ENCODE measurements at places on chromosomes 6 and 20.

- DNase-seq: no peak
These were observed 897 bp upstream of the GMEB2 start for GRCh38 chr20:63627751-63628245.

DNA sequence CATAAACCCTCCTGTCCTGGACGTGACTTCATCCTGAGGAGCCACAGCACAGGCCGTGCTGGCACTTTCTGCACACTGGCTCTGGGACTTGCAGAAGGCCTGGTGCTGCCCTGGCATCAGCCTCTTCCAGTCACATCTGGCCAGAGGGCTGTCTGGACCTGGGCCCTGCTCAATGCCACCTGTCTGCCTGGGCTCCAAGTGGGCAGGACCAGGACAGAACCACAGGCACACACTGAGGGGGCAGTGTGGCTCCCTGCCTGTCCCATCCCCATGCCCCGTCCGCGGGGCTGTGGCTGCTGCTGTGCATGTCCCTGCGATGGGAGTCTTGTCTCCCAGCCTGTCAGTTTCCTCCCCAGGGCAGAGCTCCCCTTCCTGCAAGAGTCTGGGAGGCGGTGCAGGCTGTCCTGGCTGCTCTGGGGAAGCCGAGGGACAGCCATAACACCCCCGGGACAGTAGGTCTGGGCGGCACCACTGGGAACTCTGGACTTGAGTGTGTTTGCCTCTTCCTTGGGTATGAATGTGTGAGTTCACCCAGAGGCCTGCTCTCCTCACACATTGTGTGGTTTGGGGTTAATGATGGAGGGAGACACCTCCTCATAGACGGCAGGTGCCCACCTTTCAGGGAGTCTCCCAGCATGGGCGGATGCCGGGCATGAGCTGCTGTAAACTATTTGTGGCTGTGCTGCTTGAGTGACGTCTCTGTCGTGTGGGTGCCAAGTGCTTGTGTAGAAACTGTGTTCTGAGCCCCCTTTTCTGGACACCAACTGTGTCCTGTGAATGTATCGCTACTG is 22.0 kb upstream of the PYGB start:
- no peak for DNase-seq

GRCh38 chr6:111096246-111096645 is 8.9 kb downstream of the SLC16A10 start:
- DNase-seq: no peak

GRCh38 chr20:53448875-53449274 is 144.8 kb downstream of the ZNF217 start:
- no peak for DNase-seq

GRCh38 chr6:30264743-30265142 is 51.5 kb upstream of the TRIM26 start:
- no peak for DNase-seq

DNA sequence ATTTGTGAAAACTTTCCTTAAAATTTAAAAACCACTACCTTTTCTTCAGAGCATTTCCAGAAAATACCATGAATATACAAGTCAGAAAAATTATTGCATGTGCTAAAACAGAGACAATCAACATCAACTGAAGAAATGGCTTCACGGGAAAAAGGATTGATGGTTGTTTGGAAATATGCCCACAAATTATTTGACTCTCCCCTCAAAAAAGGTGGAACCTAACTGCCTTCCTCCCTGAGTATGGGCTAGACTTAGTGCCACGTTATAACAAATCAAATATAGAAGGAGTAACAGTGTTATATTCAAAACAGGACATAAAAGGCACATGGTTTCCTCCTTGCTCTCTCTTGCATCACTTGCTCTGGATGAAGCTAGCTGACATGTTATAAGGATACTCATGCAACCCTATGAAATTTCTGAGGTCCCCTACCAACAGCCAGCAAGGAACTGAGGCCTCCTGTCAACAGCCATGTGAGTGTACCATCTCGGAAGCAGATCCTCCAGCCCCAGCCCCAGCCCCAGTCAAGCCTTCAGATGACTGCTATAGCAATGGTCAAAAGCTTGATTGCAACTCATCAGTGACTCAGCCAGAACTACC is 8.4 kb downstream of the BTBD9 start:
- DNase-seq: no peak

DNA sequence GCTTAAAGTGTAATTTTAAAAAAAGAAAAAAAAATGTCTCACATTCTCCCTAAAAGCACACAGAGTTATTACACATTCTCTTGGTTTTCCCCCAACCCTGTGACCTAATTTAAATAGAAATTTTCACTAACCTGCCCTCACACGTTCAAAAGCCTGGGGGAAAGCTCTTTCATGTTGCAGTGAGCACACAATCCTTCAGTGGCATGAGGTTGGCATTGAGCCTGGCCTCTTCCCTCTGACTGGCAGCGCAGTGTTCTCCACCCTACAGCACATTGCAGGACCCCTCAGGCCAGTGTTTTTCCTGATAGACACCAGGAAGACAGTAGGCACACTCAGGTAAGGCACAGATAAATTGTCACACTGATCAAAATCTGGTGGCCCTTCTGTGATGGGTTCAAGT is 34.1 kb downstream of the TNFRSF21 start:
- DNase-seq: no peak

GRCh38 chr20:53990768-53991450 is 79.5 kb downstream of the BCAS1 start:
- DNase-seq: no peak

DNA sequence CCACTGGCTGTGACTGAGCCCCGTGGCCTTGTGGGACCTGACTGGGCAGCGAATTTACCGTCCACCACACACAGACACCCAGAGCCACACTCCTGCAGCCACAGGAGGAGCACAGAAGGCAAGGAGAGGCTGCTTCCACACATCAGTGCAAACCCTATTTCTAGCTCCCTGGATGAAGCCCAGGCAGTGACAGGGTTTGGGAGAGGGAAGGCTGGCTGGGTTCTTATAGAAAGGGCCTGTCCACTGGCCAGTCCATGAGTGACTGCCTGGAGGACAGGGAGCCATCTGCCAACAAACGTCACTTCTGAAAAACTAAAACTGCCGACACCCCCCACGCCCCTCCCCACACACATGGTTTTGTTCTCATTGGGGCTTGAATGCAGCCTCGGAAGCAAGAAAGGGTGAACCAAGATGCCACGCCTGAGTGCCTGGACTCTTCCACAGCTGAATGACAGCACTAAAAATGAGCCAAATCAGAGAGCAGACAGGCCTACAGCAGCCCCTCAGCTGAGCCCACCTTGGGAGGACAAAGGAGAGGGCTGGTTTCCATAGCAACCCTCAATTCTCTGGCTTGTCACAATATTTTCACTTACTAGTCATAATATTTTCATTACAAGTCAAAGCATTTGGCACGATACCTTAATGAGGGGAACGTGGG is 38.4 kb downstream of the RRBP1 start:
- no peak for DNase-seq

GRCh38 chr6:45378334-45378926 is 696 bp upstream of the SUPT3H start:
- no peak for DNase-seq

- peak; percentile 42 for DNase-seq
These were observed 44.9 kb upstream of the ID1 start for GRCh38 chr20:31560094-31560745.

- DNase-seq: no peak
These were observed 170.9 kb downstream of the SCP2D1 start for GRCh38 chr20:18984238-18985200.

- DNase-seq: no peak
These were observed 188.8 kb downstream of the BACH2 start for GRCh38 chr6:90107771-90108282.

- DNase-seq: no peak
These were observed 3.9 kb downstream of the SSR1 start for GRCh38 chr6:7309050-7309449.

GRCh38 chr20:63235399-63235983 is at the start of gene BIRC7:
Gene BIRC7 (plus strand): TSS chr20:63235905. CDS start chr20:63236097, 192 bp downstream.
- no peak for DNase-seq

GRCh38 chr20:54555150-54555549 is 79.8 kb downstream of the DOK5 start:
- DNase-seq: no peak

GRCh38 chr20:57428324-57429158 is 37.3 kb downstream of the RBM38 start:
- DNase-seq: no peak

DNA sequence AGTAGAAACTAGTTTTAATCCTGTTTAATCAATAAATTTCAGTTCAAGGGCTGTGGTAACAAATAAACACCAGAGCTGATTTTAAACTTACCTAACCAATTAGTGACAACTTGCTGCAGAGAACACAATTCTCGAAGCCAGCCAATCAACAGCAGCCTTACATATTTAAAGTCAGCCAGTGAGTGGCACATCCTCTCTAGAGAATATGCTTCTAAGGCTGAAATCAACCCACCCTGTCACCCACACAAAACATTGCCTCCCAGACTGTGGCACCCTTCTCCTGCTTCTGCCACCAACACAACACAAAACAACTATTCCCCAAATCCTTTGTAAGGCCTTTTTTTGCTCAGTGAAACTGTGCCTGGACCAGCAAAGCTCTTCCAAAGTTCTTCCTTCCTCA is 306.0 kb downstream of the EYA4 start:
- DNase-seq: no peak

DNA sequence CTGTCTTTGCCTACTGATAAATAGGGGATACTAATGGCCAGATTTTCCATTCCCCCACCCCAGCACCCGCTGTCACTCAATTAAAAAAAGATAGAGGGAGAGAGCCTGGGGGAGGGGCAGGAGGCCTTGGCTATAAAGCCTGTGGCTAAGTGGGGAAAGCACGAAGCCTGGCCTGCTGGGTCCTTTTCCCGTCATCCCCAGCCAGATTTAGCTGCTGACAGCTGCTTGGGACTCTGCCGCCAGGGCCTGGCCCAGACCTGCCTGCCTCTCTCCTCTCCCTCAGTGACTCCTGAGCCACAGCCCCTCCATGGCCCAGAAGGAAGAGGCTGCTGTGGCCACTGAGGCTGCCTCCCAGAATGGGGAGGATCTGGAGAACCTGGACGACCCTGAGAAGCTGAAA is at the start of gene APOBEC2:
APOBEC2 (plus strand) TSS at position 162 of the 400 bp plus-strand sequence; CDS start at position 308, 146 bp downstream.
- no peak for DNase-seq

GRCh38 chr6:34305982-34306708 is 57.3 kb upstream of the SMIM29 start:
- no peak for DNase-seq

DNA sequence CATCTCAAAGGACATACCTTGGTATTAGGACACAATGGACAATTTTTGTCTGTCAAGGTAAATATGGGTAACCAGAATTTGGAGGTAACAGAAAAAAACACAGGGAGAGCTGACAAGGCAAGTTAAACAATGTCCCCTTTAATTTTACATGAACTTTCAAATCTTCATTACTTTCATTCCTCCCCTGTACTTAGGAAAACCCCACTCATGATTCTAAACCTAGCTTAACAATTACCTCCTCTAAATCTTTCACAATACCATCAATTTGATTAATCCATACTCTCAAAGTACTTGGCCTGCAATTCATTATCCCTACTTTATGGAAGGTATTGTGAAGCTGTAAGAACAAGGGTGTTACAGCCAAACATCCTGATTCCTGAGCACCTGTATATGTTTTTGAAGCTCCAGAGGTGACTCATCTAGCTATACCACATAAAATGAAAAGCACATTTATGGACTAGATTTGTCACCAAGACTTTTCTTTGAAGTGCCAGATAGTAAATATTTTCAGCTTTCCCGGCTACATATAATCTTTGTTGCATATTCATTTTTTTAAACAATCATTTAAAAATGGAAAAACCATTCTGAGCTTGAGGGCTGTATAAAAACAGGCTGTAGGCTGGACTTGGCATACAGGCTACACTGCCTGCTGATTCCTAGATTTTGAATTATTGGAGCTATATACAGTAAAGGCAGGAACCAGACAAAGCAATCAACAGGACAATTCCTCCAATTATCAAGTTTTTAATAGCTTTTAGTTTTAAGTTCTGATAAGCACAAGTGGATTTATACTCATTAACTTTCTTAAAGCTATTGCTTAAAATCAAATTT is 22.9 kb downstream of the DEK start:
- DNase-seq: no peak

DNA sequence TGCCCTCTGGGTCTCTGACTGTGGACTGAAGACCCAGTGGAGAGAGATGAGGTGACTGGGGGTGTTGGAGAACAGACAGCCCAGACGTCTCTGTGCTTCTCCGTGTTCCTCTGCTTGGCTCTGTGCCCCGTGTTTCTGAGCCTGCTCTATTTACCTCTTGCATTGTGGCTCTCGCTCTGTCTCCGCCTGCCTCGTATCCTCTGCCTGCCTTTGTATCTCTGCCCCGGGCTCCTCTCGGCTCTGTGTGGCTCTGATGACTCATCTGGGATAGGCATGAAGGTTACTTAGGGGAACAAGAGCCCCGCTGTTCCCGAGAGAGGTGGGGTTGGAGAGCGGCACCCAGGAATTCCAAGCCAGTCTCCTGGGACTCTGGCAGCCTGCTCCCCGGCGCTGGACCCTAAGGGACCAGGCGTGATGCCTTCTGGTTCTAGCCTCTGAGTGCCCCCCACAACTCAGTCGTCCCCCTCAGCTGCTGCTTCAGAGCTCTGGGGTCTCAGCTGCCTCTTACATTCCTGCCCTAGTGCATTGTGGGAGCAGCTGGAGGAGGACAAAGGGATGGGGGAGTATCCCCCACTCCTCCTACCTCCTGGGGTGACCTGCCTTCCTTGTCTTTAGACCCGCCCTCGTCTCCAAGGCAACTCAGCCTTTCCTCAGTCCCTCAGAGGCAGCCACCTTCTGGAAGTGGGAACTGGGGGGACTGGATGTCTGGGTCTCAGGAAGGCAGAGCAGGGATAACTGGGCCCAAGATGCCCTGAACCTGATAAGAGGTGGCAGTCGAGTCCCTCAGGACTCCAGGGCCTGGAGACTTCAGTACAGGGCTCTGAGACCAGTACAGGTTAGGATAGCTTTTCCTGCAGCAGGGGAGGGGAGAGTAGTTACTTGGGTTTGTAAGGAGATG is 1.9 kb downstream of the DDR1 start:
- no peak for DNase-seq

DNA sequence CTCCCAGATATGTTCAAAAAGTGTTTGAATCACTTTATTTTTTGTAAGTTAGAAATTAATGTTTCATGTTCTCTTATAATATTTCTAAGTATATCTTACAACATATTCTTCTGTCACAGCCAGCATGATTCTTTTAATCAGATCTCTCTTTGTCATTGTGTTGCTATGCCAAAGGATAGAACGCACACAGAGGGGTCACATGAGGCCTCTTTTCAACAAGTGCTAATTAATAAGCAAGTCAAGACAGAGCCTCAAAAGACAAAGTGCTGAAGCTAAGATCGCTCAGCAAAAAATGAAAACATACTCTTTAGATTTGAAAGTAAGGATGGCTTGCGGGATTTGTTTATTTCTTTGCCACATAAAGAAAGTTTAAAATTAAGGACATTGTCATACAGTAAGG is 508.8 kb upstream of the PTCHD4 start:
- DNase-seq: no peak

- DNase-seq: no peak
These were observed 571 bp upstream of the PRPF6 start for GRCh38 chr20:63980317-63980805.

- no peak for DNase-seq
These were observed 394.5 kb downstream of the PLCB1 start for GRCh38 chr20:8526610-8527009.

DNA sequence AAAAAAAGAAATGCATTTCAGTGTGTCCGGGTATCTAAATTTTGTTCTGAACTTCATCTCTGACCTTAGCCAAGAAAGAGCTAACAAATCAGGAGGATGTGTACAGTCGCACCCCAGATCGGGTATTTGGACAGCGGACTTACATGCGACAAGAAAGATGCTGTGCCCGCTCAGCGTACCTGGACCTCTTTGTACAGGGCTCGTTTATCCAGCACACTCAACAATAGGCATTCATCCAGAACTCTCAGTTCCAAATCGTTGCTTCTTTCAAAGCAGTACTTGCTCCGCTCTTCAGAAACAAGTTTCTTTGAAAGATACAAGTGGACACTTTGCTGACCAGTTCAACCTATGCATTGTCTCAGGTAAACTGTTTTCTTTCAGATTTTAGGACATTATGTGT is 191.7 kb downstream of the LY86 start:
- no peak for DNase-seq

All from stimulated activated CD8-positive, alpha-beta memory T cell treated with anti-CD3 and anti-CD28 coated beads, Interleukin-4, amount 100 ng/mL, for 1 hour (primary cell).